H4 (cell line): ENCODE measurements at places on chromosomes 5 and 9. TPM values are rescaled to one million over a fixed set of nuclear protein-coding genes. Genes with fewer than 3 reads are reported as not detected.

DNA sequence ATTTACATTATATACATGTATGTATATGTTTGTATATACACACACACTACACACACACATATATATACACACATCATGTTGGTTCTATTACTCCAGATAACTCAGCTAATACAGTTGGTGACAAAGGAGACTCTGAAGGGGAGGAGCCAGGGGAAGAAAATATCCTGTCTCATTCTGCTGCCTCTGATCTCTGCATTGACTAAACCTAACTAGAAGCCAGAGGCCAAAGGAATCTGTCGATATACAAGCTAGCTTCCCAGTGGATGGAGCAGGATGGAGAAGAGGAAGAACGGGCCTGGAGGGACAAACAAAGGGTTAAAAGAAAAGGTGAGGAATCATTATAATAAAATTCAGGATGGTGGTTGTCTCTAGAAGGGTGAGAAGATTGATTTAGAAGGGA is 13.7 kb upstream of the RHOBTB3 start:
- no peak for DNase-seq

GRCh38 chr5:149605998-149606724 is 24.9 kb downstream of the ARHGEF37 start:
- DNase-seq = peak; percentile 70

GRCh38 chr9:110520120-110520701 is 59.3 kb downstream of the SVEP1 start:
- DNase-seq = no peak

DNA sequence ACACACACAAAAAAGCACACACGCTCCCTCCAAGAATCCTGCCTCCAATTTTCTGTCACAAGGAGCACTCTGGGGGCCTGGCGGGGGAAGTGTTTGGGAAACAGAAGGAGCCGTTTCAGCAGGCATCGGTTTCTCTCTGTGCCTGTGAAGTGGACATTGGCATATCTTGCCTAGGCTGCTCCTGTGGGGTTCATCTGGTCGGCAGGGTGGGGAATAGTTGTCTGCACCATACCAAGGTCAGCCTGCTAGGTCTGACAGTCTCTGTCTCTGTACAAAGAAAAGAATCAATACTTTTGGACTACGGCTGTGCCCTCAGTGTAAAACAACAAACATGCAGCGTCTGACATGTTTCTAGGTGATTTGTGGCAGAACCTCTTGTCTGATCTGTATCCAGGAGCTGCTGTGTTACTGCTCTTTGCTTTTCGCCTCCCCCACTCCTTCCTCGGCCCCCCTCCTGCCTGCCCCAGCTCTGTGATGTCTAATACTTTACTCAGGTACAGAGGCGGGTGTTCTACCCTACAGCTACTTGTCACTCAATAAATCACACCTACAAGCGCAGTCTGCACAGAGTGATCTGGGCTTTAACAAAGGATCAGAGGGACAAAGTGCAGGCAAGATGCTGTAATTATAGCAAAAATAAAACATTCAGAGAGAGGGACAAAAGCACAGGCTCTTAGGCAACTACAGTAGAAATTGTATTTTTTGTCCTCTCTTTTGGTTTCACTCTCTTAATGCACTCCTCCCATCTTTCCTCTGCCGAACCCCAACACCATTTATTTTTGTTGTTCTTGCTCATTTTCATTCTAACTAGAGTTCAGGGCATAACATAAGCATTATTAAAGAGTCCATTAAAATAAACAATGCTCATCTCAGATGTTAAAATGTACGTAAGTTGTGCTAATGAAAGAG is 216.7 kb downstream of the BNC2 start:
- DNase-seq = no peak

DNA sequence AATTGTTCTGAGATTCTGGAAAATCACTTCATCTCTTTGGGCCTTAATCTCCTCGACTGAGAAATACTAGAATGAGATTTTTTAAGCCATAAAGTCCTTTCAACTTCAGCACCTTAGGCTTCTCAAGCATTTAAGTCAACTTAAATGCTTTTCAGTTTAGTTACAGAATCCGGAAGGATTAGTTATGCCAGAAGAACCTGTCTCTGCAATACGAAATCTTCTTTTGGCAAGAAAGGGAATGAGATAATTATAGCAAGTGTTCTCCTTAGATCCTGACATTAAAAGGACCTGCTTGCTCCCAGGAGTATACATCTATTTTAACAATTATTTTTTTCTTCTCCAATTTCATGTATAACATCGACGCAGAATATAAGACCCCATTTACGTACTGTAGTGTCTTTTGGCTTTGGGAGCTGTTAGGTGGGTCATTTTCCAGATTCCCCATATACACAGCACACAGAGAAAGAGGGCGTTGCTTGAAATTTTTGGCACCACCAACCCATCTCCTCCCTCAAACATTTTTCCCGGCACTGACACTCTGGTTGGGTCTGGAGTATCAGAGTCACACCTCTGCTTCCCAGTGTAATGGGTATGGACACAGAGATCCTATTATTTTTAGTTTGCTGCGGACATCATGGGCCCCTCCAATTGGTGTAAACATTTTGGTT is 43.6 kb upstream of the CLINT1 start:
- no peak for DNase-seq

DNA sequence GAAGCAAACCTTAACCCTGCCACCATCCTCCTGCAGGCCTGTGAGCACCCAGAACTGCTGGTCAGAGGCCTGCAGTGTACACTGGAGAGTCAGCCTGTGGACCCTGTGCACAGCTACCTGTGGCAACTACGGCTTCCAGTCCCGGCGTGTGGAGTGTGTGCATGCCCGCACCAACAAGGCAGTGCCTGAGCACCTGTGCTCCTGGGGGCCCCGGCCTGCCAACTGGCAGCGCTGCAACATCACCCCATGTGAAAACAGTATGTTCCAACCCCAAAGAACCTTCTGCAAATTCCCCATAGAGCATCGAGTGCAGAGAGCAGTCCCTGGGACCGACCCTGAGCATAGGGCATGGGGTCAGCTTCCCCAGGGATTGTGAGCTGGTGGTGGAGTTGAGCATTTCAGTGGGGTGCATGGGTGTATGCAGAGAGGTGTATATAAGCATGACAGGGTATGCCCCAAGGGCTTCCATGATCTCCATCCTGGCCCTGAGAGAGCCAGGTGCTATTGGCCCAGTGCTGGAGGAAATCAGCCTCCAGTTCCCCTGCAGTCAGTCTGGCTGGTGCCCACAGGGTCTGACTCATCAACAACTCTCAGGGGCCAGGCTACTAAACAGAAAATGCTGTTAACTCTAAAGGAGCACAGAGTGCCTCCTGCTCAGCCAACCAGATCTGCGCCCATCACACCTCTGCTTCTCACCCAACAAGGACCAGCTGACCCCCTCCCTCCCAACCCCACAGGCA is 126.2 kb downstream of the SAXO1 start:
- peak; percentile 35 for DNase-seq

GRCh38 chr5:109748546-109748945 is 58.8 kb downstream of the MAN2A1 start:
- DNase-seq = no peak

DNA sequence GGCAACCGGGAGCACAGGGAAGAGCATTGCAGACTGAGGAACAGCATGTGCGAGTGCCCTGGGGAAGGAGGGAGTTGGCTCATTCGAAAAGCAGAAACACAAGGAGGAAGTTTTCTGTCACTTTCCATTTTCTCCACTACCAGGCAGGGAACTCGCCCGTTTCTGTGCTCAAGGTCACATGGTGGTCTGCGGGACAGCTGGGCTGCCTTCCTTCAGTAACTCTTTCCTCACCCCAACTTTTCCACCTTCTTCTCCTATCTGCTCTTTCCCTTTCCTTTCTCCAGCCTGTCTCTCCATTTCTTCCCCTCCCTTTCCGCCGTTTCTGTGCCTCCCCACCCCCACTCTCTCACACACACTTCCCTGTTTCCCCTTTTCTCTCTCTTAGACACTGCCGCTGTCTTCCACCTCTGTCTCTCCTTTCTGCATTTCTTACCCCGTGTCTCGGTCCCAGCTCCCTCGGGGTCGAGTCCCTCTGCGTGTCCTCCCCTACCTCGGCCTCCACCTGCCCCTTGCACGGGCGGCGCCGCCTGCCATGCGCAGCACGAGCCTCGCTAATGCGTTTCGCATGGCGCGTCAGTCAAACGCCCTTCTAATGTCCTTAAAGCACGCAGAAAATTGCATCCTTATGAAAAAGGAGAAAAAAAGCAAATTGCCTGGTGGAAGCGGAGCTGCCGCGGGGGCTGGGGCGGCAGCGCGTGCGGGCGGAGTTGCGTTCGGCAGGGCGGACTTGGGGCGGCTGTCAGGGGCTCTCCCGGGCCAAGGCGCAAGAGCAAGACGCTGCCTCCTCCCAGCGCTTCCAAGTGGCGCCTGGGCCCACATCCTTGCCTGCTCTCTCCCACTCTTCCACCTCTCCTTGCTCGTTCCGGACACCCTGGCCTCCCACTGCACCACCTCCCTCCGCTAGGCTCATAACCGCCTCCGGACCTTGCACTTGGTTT is 9.5 kb downstream of the BARX1 start:
- no peak for DNase-seq

- peak; percentile 51 for DNase-seq
Observed at GRCh38 chr9:72334658-72335337, 30.2 kb downstream of the ZFAND5 start.

DNA sequence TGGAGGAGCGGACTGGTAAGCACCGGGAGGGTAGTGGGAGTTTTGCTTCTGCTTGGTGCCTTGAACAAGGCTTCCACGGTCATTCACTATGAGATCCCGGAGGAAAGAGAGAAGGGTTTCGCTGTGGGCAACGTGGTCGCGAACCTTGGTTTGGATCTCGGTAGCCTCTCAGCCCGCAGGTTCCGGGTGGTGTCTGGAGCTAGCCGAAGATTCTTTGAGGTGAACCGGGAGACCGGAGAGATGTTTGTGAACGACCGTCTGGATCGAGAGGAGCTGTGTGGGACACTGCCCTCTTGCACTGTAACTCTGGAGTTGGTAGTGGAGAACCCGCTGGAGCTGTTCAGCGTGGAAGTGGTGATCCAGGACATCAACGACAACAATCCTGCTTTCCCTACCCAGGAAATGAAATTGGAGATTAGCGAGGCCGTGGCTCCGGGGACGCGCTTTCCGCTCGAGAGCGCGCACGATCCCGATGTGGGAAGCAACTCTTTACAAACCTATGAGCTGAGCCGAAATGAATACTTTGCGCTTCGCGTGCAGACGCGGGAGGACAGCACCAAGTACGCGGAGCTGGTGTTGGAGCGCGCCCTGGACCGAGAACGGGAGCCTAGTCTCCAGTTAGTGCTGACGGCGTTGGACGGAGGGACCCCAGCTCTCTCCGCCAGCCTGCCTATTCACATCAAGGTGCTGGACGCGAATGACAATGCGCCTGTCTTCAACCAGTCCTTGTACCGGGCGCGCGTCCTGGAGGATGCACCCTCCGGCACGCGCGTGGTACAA is 556 bp downstream of the PCDHGC3 start:
- DNase-seq = peak; percentile 57

GRCh38 chr5:32713361-32713769 is 2.2 kb downstream of the NPR3 start:
- DNase-seq = no peak

- DNase-seq = no peak
Observed at GRCh38 chr5:11903121-11903613, 1.1 kb downstream of the CTNND2 start.

GRCh38 chr5:94523018-94523417 is 95.4 kb downstream of the KIAA0825 start:
- no peak for DNase-seq

DNA sequence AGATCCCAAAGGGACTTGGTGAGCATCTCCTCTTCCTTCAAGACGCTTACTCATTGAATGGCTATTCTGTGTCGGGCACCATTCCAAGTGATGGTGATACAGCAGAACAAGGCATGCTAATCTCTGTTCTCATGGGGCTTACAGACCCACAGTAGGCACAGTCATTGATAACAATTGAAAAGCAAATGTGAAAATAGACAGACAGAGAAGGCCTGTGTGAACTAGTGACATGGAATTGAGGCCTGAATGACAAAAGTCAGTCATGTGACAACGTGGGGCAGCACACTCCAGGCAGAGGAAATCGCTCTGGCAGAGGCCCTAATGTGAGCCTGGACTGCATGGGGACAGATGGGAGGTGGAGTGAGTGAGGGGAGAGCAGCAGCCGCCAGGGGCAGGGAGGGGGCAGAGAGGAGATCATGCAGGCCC is 70.7 kb upstream of the CPLX2 start:
- no peak for DNase-seq

Gene CFAP77
- total RNA-seq = not detected in 2 replicates

Gene SLC28A3
- 0.02 TPM in 1 of 2 replicates, not detected in the other for total RNA-seq

Gene KIF24
- total RNA-seq = 5.5 and 5.9 TPM in 2 replicates

Gene SLC35A4
- total RNA-seq = 22.2 and 39.9 TPM in 2 replicates

Gene PRDM12
- not detected in 2 replicates for total RNA-seq

Gene ITGA2
- total RNA-seq = 23.4 and 29.0 TPM in 2 replicates

Gene FAM78A
- total RNA-seq = 0.29 and 0.87 TPM in 2 replicates

Gene BNC2
- total RNA-seq = 1.2 and 2.7 TPM in 2 replicates
